ENCODE measurements at places on chromosomes 4 and X.

DNA sequence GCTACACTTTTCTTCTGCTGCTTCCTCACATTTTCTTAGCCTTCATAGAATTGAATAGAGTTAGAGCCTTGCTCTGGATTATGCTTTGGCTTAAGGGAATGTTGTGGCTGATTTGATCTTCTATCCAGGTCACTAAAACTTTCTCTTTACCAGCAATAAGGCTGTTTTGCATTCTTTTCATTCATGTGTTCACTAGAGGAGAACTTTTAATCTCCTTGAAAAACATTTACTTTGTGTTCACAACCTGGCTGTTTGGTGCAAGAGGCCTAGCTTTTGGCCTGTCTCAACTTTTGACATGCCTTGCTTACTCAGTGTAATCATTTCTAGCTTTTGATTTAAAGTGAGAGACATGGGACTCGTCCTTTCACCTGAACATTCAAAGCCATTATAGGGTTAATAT is 87.7 kb upstream of the RAB40AL start:
- no peak for DNase-seq

DNA sequence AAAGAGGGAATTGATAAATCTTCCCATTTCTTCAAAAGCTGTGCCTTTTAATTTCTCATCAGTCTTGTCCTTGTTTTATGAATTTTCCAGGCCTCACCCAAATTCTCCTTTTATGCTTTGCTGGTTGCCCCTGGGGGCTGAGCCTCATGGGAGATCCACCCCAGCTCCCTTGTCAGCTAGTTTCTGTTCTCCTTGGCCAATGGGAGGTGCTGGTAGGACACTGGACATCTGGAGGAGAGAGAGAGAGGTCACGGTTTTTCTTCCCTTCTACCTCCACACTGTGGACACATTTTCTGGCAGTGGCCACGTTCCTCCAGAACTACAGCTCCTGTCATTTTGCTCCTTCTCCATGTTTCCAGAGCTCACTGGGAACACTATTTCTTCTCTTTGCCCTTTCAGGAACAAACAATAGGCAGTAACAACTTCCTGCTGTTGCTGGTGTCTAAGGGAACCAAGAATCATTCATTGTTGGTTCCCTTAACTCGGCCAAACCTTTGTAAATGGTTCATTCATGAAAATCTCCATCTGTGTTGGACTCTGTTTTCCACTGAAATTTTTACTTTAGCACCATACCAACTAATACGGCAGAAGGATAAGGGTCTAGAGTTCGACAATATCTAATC is 334.5 kb downstream of the GPAT3 start:
- no peak for DNase-seq

DNA sequence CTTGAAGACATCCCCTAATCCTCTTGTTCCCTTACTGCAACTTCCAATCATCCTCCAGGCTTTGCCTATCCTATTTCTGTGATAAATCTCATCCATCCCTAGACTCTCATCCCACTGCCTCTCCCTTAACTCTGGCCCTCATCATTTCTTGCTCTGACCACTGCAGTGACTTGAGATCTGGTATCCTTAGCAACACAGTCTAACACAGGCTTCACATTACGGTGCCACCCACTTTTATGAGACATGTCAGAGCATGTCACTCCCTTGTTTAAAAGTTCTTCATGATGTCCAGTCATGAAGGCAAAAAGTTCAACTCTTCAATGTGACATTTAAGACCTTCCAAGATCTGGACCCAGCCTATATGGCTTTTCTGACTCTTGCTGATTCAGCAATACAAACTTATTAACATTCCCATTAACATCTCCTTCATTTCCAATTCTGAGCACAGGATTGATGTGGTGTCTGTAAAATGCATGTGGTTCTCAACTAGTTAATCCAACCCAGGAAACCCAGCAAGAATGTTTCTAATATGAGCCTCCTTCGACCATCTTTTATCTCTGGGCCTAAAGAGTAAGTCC is 64.0 kb downstream of the OR13H1 start:
- DNase-seq = no peak

- no peak for DNase-seq
These were observed 331.1 kb upstream of the CPEB2 start for GRCh38 chr4:14671146-14671545.

DNA sequence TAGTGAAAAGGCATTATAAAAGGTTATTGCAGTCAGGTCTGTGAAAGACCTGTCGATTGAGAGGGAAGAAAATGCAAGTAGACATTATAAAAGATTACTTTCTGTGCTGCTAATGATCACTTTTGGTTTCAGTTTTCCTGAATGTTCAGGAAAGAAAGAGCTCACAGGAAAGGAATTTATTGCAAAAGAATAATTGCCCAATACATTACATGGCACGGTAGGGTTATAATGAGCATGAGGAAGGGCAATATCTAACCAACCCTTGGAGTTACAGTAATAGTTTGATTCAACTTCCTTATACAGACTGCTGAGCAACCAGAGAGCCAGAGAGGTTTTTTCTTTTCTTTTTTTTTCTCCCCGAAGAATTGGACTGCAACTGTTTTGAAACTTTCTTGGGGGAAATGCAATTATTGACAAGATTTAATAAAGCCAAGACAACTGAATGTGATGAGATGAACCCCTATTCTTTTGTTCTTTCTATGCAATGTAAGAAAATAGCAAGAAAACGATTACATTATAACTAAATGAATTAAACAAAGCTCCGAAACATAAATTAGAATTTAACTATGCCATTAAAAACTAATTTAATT is 247.0 kb downstream of the C4orf33 start:
- no peak for DNase-seq

- DNase-seq = no peak
These were observed 1668.6 kb upstream of the AGA start for GRCh38 chr4:179110816-179111215.

DNA sequence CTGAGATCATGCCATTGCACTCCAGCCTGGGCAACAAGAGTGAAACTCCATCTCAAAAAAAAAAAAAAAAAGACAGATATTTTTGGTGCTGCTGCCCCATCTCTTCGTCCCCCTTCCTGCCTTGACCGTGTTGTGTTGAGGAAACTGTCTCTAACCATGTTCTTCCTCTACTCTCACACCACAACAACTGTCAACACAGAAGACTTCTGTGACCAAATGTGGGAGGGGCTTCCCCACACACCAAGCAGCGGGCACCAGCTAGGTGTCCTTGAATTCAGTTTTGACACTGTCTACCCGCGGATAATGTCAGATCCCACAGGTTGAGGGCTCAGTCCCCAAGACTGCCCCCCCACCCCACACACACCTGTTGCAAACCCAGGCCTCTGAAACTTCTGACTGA is 104.7 kb upstream of the BCOR start:
- DNase-seq = no peak

DNA sequence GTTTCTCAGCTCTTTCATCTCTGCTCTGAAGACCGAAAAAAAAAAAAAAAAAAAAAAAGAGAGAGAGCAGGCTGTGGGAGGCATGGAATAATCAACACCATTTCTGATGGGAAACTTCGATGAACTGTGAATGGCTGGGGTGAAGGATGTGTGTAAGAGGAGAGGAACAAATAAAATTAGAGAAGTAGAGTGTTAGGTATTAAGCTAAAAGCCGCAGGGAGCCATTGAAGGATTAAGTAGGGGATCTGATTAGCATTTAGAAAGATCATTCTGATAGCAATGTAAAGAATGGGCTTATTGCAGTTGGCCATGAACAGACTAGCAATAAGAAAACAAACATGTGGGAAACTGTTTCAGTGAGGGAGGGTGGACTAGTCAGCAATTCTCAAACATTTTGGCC is 33.6 kb upstream of the JADE1 start:
- DNase-seq = no peak

GRCh38 chrX:96685210-96686099 is 813 bp downstream of the DIAPH2 start:
- DNase-seq = no peak
